ENCODE measurements at places on chromosomes 16 and 17.

DNA sequence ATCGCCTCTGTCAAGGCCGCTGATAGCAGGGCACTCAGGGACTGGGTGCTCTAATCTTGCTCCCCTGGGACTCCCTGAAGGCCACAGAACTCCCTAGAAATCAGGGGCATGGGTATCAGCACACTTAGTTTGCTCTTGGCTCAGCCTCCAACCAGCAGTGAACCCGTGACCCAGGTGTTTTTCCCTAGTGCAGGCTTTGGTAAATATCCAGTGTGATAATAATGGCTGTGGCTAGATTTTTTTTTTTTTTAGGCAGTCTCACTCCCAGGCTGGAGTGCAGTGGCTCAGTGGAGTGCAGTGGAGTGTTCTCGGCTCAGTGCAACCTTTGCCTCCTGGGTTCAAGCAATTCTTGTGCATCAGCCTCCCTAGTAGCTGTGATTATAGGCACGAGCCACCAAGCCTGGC, 10.3 kb downstream of the NUPR1 start:
- no peak for DNase-seq

- DNase-seq: no peak
Observed at GRCh38 chr16:89371968-89372634, 118.3 kb downstream of the ANKRD11 start.

GRCh38 chr17:418421-418751, 65.8 kb upstream of the RPH3AL start:
- DNase-seq: no peak

GRCh38 chr16:87311387-87311786, 5.8 kb downstream of the C16orf95 start:
- DNase-seq: no peak

DNA sequence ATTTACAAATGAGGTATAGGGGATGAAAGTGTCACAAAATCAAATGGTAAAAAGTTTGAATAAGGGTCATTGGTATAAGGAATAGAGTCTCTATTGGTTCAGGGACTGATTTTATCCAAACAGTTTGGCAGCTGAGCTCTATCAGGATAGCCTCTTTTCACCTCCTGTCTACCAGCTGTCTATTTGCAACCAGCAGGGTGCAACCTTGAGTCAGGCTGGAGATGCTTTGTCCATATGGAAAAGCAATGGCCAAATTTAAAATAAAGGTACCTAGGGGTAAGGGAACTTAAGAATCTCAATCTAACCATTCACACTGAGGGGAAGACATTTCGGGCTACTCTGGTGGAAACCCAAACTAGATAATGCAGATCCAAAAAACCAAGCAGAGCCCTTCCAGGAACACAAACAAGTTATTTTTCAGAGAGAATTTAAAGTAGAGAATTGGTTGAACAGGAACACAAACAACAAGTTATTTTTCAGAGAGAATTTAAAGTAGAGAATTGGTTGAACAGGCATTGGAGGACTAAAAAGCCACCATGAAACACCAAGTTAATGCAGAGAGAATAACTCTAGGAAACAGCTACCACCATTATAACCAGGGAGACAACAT, 12.6 kb upstream of the CA10 start:
- peak; percentile 39 for DNase-seq

- DNase-seq: no peak
Observed at GRCh38 chr16:83409347-83409746, 398.4 kb upstream of the HSBP1 start.

- DNase-seq: no peak
Observed at GRCh38 chr17:43702637-43703036, 40.9 kb upstream of the MEOX1 start.

GRCh38 chr17:41547378-41547841, 19.3 kb upstream of the KRT19 start:
- no peak for DNase-seq

DNA sequence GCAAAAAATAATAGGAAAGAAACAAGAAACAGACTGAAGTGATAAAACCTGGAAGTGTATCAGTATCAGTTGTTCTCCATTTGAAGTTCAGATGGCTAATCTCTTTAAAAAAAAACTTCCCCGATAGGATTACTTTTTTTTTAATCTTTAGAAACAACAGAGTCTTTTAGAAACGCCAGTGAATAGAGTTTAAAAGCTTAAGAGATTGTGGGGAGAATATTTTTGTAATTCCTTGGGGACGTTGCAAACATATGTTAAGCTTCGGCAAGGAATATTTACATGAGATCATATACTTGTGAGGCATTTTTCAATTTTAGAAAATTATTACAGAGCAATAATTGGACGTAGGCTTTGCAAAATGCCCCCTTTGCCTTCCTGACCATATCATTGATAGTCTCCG, 13.2 kb downstream of the MAF start:
- no peak for DNase-seq

GRCh38 chr16:50602126-50602525, 53.9 kb downstream of the NKD1 start:
- no peak for DNase-seq

GRCh38 chr16:64933885-64934284, 188.0 kb downstream of the CDH11 start:
- DNase-seq: no peak

DNA sequence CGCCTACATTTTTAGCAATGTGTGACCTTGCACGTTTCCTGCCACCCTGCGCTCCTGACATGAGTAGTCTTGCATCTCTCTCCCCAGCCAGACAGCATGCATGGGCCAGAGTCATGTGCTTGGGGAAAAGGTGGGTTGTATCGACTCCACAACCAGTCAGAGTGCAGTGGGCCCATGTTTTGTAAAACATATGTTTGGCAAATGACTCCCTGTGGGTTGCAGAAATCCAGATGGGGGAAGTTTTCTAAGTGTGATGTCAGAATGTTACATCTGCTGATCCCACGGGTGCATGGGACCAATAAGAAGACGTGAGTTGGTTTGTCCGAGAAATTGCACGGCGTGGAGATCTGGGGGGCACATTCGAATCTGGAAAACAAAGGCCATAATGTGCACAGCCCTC, 147.1 kb downstream of the FOXL1 start:
- no peak for DNase-seq

GRCh38 chr17:33115366-33115765, 123.7 kb downstream of the SPACA3 start:
- DNase-seq: no peak

GRCh38 chr17:4516735-4517134, 18.1 kb downstream of the SPNS2 start:
- DNase-seq: no peak

DNA sequence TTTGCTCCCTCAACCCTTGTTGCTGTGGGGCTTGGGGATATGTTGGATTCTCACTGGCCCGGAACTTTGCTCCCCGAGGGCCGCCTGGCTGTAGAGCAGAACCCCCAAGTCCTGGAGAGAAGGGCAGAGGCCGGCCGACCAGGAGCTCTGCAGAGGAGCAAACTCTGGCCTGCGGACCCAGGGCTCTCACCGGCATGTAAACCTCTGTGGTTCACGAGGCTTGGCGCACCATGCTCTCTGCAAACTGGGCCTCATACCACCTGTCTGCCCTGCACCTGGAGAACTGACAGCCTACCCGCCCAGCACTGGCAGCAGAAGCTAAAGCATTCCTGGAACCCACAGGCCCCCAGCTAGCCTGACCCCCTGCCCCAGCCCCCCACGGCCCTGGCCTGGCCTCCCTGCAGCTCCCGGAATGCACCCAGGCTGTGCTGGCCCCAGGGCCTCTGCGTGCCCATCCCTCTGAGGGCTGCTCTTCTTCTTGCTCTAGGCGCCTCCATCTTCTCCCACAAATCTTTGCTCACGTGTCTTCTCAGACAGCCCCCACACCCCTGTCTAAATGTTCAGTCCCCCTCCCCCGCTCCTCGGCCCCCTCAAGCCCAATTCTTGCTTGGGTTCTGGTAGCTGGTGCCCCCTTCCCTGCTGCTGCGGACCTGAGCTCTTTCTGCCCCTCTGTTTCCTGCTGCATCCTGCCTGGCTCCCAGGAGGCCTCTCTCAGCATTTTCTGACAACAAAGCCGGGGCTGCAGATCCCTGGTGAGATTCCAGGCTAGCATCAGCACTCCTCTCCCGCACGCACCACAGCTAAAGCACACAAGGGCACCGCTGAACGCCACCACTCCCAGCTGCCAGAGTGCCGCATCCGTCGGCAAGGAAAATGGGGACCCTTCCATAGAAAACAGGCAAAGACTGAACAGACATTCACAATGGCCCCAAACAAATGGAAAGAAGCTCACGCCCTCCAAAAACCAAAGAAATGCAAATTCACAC, 23.3 kb downstream of the ACTG1 start:
- no peak for DNase-seq

- no peak for DNase-seq
Observed at GRCh38 chr16:54473226-54473993, 186.8 kb upstream of the IRX3 start.

GRCh38 chr16:86322283-86322682, 188.0 kb upstream of the FOXF1 start:
- no peak for DNase-seq

DNA sequence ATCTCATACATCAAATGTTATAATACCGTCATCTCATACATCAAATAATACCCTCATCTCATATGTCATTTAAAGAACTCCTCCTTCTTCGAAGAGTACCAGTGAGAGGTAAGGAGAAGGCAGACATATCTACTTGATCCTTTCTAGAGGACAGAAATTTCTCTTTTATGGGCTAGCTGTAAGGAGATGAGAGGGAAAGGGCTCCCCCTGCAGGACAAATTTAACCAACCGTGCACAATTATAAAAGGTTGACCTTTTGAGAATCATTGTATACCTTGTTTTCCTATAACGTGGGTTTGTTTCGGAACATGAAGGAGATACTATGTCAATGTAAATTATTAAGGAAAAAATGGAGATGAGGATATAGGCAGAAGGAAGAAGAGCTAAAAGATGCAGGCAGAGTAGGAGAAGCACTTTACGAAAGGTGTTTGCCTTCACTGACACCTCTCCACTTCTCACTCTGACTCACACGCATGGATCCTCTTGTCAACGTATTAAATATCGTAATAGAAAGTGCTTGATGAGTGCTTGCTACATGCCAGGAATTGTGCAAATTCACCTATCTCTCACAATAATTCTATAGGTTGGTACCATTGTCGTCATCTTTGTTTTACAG, 465.9 kb upstream of the ERCC4 start:
- peak; percentile 53 for DNase-seq

DNA sequence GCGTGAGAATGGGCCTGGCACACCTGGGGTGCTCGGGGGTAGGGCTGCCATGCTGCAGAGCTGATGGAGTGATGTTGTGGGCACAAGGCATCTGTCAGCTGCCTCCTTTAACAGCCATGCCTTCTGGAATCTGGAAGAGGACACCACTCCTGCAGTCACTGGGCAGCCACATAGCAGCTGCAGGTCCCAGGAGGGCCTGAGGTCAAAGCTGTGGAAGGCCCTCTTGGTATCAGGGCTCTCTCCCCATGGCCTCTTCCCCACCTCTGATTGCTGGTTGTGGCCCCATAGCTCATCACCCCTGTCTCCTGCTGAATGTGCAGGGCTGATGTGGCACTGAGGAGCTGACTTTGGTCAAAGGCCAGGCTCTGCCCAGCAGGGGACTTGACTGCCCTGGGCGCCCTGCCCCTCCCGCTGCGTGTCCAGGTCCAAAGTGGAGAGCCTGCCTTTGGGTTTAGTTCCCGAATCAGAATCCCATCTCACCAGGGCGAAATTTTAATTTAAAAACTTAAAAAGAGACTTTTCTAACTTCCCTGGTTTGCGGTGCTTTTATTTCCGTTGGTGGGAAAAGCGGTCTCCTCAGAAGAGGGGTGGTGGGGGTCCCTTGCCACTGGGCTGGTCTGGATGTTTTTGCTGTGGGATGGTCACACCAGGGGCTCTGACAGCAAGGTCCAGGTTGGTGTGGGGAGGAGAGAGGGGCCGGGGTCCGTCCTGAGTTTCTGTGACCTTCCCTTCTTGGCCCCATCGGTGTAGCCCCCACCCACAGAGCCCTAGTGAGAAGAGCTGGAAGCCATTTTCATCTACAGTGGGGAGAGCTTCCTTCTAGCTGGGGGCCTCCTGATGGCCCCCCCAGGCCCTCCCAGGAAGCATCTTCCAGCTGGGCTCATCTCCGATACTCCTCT, 5.9 kb downstream of the UBALD2 start:
- no peak for DNase-seq

Data from neural crest cell (in vitro differentiated cells).